Body of pancreas (tissue), 4 donors: ENCODE measurements at places on chromosomes 7 and 10. TPM values are rescaled to one million over a fixed set of nuclear protein-coding genes. Genes with fewer than 3 reads are reported as not detected.

Gene SPOCK2
- 7.3 TPM for total RNA-seq

GRCh38 chr7:73977619-73978618 is 50.1 kb upstream of the ELN start:
- no peaks in the 10 kb centered on the region for H3K36me3 ChIP-seq
- peak overlapping the region; percentile 43 for H3K27ac ChIP-seq
- H3K4me1 ChIP-seq, result peaks cover 10% of the 10 kb centered on the region
- DNase-seq, result no peak

DNA sequence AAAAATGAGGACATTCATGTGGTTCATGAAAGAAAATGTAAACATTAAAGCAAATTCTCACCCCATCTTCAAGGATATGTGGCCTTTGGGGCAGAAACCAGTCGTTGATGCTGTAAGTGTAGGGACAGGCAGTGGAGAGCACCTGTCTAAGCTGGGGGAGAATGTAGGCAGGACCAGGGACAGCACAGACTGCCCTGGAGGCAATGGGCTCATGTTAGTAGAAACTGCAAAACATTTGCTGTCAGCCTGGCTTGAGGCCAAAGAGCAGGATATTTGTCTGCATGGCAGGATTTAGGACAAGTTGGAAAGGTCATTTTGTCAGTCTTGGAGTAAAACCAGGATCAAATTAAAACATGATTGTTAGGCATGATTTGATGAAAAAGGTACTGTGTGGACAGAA is 211.6 kb upstream of the AGK start:
- no peaks in the 10 kb centered on the region for H3K36me3 ChIP-seq
- no peak overlapping the region for H3K27ac ChIP-seq
- H3K27me3 ChIP-seq, result no peaks in the 10 kb centered on the region
- DNase-seq, result no peak

Gene PTER
- 17.6 TPM for total RNA-seq

DNA sequence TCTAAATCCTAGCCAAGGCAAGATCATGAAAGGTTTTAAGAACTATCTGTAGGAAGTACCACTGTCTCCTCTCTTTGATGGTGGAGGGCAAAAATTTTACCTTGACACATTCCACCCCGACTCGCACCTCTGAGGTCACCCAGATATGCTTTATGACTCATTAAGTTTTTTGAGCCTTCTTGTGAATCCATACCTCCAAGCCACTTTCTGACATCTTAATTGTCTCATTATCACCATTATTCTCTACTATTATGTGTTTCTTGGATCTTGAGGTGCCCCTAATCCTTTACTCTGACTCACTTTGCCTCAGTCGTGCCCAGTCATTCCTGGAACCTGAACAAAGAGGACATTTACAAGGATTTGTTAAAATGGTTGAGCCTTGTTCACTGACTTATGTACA is 146.6 kb downstream of the RAPGEF5 start:
- no peak overlapping the region for H3K4me3 ChIP-seq
- no peak for DNase-seq
- no peak overlapping the region for H3K27ac ChIP-seq
- no peaks in the 10 kb centered on the region for H3K27me3 ChIP-seq

- DNase-seq, result peak; percentile 95
- peak overlapping the region; percentile 91 for H3K27ac ChIP-seq
- H3K4me1 ChIP-seq, result peaks cover 39% of the 10 kb centered on the region
- H3K36me3 ChIP-seq, result no peaks in the 10 kb centered on the region
- no peaks in the 10 kb centered on the region for H3K27me3 ChIP-seq
These were observed 24.5 kb upstream of the EEPD1 start for GRCh38 chr7:36128448-36129047.

DNA sequence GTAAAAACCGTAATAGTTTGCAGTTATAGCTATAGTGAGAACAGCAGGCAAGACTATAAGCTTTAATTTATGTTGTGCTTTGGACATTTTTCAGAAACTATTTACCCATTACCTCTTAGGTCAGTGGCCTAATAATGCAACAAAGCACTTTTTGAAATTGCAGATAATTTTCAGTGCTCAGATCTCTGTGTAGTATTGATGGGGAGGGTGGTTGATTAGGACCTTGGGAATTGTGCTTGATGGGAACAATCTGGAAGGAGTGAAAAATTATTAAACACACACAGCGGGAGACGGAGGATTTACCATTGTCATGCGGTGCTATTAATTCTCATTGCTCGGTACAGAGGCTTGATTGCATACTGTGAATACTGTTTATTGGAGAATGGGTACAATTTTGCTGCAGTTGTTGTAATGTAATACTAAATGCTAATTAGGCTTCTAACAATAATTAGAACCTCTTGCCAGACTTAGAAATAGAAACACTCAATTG is 304.8 kb downstream of the LRMDA start:
- H3K4me1 ChIP-seq, result peaks cover 24% of the 10 kb centered on the region
- no peaks in the 10 kb centered on the region for H3K27me3 ChIP-seq
- H3K36me3 ChIP-seq, result no peaks in the 10 kb centered on the region

DNA sequence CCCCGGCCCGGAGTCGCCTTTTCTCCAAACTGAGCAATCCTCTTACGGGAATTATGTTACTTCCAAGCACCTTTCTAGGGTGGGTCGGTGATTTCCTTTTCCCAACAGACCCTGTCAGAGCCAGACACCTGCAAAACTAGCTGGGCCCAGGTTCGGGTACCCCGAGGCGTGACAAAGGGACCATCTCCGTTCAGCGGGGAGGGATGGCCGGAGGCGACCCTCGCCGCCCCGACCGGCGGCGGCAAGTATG is 445 bp downstream of the PPA1 start:
- H3K4me3 ChIP-seq, result peak overlapping the region; percentile 76
- DNase-seq, result no peak
- peaks cover 4% of the 10 kb centered on the region for H3K36me3 ChIP-seq
- H3K27ac ChIP-seq, result peak overlapping the region; percentile 89
- no peaks in the 10 kb centered on the region for H3K27me3 ChIP-seq
- H3K4me1 ChIP-seq, result peaks cover 32% of the 10 kb centered on the region

Gene RSPH10B2
- total RNA-seq, result not detected

DNA sequence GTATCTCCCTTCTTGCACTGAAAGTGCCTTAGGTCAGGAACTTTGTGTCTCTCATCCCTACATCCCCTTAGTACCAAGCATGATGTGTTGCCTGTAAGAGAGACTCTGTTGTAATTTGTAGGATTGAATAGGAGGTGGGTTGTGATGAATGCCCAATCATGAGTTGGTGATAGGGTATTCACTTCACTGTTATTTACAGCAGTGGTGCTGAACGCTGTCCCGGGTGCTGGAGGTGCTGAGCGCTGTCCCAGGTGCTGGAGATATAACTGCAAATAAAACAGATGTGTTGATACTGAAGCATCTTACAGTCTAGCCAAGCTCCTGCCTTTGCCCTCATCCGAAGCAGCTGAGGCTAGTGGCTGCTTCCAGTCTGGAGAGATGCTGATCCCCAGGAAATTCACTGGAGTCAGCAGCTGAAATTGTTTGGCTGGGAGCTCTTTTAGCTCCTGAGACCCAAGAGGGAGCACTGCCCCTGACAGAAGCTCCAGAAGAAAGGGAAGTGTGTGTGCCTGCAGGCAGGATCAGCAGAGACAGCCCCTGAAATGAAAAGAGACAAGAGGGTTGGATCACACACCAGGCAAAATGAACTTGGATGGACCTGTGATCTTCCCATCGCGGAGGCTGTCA is 183.4 kb downstream of the SORCS3 start:
- H3K36me3 ChIP-seq, result no peaks in the 10 kb centered on the region
- H3K27me3 ChIP-seq, result no peaks in the 10 kb centered on the region
- peaks cover 13% of the 10 kb centered on the region for H3K4me1 ChIP-seq
- H3K4me3 ChIP-seq, result no peak overlapping the region
- no peak overlapping the region for H3K27ac ChIP-seq

- no peak overlapping the region for H3K4me3 ChIP-seq
- no peaks in the 10 kb centered on the region for H3K27me3 ChIP-seq
- H3K4me1 ChIP-seq, result no peaks in the 10 kb centered on the region
- no peaks in the 10 kb centered on the region for H3K36me3 ChIP-seq
These were observed 10.8 kb downstream of the GIMAP6 start for GRCh38 chr7:150621376-150621775.

DNA sequence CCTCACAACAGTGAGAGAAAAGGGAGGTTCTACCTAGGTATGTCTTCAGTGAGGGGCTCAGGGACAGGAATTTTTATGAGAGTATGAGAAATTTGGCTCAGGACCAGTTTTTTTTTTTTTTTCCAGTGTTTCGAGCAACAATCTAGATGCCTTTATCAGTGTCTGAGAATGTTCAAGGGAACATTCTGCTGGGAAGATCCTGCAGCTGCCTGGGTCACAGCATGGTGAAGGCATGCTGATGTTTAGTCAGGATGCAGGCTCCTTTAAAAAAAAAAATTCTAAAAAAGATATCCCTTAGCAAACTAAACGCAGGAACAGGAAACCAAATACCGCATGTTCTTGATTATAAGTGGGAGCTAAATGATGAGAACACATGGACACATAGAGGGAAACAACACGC is 31.0 kb downstream of the SBDS start:
- no peaks in the 10 kb centered on the region for H3K4me1 ChIP-seq
- no peak for DNase-seq
- H3K36me3 ChIP-seq, result no peaks in the 10 kb centered on the region
- no peak overlapping the region for H3K4me3 ChIP-seq

DNA sequence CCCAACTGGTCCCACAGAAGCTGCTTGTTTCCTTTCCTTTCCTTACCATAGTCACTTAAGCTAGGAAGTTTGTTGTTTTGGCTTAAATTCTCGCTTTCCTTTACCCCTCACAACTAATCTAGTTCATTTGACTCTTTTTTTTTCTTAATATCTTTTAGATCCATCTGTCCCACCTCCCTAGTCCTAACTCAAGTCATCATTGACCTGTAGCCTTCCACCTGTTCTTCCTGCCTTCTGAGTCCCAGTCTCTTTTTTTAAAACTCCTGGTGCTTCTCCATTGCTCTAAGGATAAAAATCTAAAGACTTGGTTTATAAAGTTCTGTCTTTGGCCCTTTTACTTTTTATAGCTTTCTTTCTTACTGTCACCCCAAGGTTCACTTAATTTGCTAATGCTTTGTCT is 47.6 kb downstream of the RALA start:
- no peaks in the 10 kb centered on the region for H3K4me1 ChIP-seq
- DNase-seq, result no peak
- no peaks in the 10 kb centered on the region for H3K36me3 ChIP-seq
- no peak overlapping the region for H3K4me3 ChIP-seq
- no peaks in the 10 kb centered on the region for H3K27me3 ChIP-seq

DNA sequence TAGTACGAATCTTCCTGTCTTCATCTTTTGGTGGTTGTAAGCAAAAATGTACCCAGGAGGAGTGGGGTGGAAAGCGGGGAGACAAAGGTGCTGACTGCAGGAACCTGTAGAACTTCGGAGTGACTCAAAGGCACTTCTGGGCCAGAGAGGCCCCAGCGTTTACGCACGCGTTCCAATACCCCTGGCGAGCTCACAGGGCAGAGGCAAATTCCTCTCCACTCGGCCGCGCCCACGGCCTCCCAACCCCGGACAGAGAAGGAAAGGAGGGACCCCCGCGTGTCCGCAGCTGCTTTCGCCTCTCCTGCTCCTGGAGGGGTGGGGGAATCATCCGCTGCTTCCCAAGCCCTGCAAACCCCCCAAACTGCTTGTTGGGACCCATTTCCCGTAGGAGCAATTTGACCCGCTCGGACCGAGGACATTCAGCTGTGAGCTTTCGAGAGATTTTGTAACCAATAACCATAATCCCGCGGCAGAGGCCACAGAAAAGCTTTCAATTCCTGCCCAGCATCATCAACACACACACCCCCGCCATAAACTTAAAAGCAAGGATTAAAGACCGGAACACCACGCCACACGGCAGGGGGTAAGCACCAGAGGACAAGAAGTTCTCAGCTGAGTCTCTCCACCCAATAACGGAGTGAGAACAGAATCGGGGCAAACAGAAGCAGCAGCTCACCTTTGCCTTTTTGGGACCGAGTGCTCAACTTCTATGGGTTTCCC is 2.3 kb downstream of the IGF2BP3 start:
- no peak overlapping the region for H3K4me3 ChIP-seq
- DNase-seq, result no peak
- peaks cover 34% of the 10 kb centered on the region for H3K4me1 ChIP-seq

DNA sequence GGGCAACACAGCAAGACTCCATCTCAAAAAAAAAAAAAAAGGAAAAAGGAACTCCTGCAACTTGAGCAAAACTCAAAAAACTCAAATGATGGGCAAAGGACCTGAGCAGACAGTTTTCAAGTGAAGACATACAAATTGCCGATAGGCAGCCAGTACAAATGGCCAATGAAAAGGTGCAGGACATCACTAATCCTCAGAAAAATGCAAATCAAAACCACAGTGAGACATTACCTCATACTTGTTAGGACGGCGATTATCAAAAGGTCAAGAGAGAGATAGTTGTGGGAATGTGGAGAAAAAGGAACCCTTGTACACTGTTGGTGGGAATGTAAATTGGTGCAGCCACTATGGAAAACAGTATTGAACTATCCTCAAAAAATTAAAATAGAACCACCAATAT is 16.8 kb downstream of the SVOPL start:
- H3K4me1 ChIP-seq, result peaks cover 7% of the 10 kb centered on the region
- H3K36me3 ChIP-seq, result no peaks in the 10 kb centered on the region
- H3K27me3 ChIP-seq, result no peaks in the 10 kb centered on the region
- DNase-seq, result no peak

DNA sequence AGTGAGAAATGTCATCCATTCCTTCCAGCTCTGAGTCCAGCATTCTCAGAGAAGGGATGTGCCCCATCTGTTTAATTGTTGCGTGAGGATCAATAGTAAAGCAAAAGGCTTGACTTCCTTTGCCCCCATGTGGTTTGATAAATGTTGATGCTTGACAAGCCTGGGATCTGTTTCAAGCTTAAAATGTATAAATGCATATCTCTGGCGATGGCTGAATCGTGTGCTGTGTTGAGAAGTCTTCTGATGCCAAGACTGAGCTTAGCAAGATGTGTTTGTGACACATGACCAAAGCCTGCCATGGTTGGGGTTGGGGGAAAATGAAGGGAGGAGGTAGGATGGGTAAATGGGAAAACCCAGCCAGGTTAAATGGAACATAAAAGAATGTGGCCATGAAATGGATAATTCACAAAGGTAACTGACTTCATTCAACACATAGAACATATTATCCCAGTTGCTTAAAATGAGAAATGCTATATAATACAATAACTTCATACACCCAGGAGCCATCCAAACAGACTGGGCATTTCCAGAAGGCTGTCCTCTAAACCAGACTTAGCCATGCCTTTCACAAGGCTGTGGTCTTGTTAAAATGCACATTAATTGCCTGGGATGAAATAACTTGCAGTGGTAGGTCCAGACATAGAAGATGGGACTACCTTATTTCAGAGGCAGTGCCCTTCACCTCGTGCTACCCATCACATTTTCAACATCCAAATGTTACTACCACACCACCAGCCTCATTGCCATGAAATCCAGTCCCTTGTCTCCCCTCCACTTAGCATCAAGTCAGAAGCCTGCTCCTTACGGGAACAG is 147.3 kb upstream of the PDE1C start:
- no peaks in the 10 kb centered on the region for H3K36me3 ChIP-seq
- no peak overlapping the region for H3K27ac ChIP-seq
- no peak for DNase-seq
- no peaks in the 10 kb centered on the region for H3K4me1 ChIP-seq
- H3K4me3 ChIP-seq, result no peak overlapping the region

Gene AKR1C8
- total RNA-seq, result not detected

Gene RELN
- total RNA-seq, result 3.9 TPM

Gene NUTM2E
- total RNA-seq, result 1.6 TPM

- no peak overlapping the region for H3K27ac ChIP-seq
- H3K4me3 ChIP-seq, result no peak overlapping the region
- DNase-seq, result no peak
- H3K4me1 ChIP-seq, result peaks cover 26% of the 10 kb centered on the region
- no peaks in the 10 kb centered on the region for H3K36me3 ChIP-seq
These were observed 14.6 kb downstream of the VCL start for GRCh38 chr10:74012480-74012879.
